ENCODE measurements at places on chromosomes 5 and 9.
A peak's percentile ranks its signal among the peaks of the same experiment; 100 is the strongest.

DNA sequence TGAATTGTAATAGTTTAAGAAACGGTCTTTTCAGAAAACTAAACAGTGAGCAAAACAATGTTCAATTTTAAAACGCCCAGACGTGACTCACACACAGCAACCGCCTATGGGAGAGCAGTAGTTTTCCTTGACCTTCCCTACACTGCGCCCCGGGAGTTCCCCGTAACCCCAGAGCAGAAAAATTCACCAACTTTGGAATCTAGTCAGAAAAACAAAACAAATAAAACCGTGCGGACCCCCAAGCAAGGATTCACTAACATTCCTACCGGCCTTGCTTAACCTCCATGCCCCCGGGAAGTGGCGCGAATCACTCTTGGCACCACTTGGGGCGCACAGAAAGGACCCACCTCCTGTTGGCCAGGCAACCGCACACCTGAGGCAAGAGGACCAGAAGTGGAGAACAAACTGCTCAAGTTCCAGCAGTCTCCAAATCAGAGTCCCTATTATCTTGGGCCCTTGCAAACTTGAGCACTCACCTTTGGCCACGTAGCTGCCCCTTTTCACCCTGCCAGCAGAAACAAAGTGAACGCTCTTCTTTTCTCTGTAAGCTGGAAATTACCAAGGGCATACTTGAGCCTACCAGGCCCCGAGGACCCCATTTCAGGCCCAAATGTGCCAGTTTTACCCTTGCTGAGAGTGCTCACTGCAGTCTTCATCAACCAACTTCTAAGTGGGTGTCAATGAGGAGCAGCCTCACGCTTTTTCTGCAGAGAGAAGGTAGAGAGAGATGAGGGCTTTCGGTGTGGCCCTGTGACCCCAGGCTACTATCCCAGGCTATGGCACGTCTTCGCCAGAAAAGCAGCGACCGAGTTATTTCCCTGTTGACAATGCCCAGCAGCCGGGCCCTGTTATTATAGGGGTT lies 189.7 kb downstream of the MEF2C start:
- DNase-seq = no peak

- peak; percentile 29 for DNase-seq
These were observed 2.9 kb downstream of the SPTAN1 start for GRCh38 chr9:128555180-128555721.

DNA sequence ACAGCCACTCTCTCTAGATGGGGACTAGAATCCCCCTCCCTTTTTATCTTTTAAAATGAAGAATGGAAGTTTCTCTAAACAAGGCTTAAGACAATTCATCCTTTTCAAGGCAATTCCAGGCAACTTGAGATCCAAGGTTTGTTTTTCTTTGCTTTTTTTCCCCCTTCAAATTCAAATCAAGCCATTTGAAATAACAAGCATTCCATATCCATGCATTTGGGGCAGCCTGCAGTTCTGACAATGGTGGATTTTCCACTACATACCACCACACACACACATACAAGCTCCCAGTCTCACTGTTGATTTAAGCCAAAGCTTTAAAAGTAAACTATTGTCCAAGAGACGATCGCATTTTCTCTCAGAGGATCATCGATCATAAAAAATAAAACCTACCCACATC lies 424 bp downstream of the INSYN2B start:
- DNase-seq = no peak

DNA sequence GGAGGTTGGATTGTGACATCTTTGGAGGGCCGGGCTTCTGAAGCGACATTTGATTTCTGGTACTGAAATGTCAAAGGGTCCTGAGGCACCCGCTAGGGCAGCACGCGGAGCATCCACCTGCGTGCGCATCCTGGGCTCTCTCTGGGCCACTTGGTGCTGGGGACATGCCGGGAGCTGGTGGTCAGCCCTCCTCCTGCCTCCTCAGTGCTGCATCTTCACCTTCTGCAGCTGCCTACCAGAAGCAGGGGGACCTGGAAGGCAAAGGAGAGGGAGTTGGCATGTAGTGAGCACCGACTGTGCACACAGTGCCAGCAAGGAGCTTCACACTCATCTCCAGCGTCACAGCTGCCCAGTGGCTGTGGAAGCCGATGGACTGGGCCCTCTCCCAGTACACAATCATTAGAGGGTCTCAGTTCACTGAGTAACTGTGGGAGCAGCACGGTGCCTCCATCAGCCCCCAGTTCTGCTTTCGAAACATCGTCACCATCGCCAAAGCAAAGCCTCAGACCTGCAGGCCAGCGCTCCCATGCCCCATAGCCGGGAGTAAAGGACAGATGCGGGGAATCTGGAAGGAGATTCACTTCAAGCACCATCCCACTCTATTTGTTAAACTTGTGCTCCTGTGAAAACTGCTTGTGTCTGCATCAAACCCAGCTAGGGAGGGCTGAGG lies 138.4 kb downstream of the KCNIP1 start:
- DNase-seq = no peak

DNA sequence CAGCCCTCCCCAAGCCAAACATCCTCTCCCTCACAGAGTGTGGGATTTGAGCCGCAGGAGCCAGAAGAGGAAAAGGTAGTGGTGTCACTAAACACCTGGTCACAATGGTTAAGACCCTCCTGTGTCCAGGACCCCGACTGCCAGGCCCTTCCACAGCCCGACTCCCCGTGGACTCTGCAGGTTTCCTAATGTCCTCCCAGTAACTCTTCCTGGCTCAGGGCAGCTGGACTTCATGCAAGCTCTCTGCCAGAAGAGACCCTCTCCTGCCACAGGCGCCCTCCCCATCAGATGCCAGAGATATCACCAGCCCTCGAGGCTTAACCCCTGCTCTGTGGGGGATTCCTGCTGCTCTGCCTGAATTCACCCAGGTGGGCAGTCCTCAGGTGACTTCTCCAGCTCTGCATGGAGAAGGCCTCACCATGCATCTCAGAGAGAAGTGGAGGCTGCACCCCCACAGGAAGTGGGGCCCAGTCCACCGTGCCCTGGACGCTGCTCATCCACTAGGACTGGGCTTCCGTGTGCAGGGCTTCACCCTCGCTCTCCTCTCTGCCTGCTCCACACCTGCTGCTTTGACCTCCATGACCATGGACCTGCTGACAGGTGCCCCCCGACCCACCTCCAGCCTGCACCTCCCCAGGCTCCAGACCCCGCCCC lies 111.2 kb downstream of the ADAMTS2 start:
- DNase-seq = no peak

DNA sequence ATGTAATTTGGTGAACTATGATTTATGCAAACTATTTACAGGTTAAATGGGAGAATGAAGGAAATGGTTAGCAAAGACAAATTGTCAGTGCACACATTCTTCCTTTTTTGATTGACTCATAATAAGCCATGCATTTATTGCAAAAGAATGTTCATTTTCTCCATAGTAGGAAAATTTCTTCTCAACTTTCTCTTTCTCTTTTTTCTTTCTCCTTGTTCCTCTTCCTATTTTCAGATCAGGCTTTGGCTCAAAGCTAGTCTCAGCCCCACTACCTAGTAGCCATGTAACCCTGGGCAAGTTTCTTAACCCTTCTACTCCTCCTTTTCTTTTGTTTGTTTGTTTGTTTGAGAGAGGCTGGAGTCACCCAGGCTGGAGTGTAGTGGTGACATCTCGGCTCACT lies 156.6 kb downstream of the PIK3R1 start:
- DNase-seq = no peak

DNA sequence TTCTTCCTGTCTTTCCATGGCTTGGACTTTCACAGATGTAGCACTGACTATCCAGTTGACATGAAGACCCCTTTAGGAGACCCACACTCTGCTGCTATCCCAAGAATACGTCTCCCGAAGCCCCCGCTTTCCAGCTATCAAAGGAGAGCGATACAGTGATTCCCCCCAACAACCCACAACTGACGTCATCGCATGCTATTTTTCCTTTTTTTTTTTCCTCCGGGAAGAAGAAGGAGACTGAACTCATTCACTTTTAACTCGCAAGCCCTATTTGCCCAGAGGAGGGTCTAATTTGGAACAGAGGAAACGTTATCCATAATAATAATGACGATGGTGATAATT lies 2.1 kb downstream of the PAPPA start:
- DNase-seq = no peak

DNA sequence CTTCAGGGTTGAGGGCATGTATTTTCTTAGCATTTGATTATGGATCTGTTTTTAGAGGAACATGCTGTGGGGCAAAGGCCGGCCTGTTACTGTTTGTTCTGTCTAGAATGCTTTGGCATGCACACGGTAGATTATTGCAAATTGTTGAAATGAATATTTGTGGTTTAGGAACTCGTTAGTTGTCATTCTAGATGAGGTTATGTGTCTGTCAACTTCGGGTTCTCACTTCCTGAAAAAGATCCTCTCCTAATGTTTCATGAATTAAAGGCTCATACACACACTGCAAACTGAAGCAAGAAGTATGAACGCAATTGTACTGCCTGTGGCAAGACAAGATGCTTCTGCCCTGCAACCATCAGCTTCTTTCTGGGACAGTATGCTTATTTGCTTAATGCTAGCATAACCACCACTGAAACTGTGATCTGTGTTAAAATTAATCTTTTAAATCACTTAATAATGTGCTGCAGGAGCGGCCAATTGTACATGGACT lies 99.6 kb downstream of the BASP1 start:
- no peak for DNase-seq

GRCh38 chr5:122237906-122238305 lies 74.1 kb upstream of the SNCAIP start:
- no peak for DNase-seq

DNA sequence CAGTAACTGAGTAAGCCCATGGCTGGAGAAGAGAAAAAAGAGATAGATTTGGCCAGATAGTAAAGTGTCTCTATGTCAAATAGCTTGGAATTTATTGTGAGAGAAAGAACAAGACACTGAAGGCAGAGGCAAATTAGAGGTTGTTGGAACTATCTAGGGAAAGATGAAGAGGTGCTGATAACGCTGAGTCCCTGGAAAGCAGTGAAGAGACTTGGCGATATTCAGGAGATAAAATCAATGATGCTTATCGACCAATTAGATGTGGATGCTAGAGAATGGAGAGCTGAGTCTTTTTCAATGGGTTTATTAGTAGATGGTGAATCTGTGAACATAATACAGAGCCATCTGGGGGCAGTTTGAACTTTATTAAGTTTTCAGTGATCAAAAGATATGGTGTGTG lies 48.6 kb upstream of the GABRA1 start:
- no peak for DNase-seq

DNA sequence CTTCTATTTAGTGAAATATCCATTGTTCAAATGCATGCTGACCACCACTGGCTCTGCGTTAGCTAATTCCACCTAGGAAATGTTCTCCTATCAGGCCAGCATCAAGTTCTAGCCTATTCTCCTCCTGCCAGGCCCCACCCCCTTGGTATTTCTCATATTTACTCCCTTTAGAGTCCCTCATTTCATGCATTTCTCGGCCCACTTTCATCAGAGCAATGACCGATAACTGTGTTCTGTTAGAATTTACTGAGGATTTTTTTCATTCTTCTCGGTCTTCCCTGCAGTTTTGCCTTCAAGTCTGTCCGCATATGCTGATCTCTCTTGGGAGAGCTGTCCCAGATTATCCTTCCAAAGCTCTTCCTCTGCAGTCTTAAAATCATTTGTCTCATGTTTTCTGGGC lies 143.4 kb downstream of the GOLPH3 start:
- DNase-seq = no peak

DNA sequence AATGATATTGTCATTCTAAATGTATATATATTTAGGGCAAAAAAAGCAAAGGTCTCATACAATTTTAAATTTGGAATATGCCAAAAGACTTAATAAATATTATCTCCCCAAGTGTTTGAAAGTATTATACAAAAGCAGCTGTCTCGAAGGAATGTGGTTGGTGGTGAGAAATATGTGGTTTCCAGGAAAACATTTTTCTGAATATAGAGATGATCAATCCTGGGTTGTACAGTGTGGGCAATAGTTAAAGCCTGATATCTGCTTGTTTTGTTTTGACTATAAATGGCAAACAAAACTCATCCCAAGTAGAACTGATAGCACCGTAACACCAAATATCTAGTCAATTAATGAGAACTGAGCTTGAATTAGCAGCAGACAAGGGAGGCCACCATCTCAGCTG lies 391.8 kb upstream of the CD180 start:
- DNase-seq = no peak

GRCh38 chr5:132424167-132424880 lies 54.8 kb downstream of the SLC22A5 start:
- no peak for DNase-seq

All from K562 (cell line).